ENCODE measurements at places on chromosomes 5 and 9.

GRCh38 chr5:78677777-78678668, 29.5 kb upstream of the LHFPL2 start:
- no peak for DNase-seq

- DNase-seq = no peak
Measured at GRCh38 chr9:127305838-127306226, 41.3 kb downstream of the GARNL3 start.

DNA sequence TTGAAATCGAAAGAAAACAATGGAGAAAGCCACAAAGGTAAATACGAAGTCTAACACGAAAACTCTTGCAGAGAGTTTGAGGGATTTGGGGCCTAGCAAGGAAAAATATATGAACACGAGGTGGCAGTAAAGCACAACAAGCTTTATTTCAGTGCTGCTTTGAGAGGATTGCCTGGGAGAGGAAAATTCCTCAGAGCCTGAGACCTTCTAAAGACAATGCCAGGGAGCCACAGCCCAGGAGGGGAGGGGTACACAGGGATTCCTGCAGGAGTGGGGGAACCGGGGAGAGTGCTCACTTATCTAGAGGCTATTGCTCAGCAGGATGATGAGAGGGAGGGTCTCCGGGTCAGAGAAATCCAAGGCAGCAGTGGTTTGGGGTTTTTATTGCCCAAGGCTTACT, 134.9 kb upstream of the ADCY2 start:
- DNase-seq = no peak

- no peak for DNase-seq
Measured at GRCh38 chr5:51185850-51186329, 197.4 kb upstream of the ISL1 start.

- DNase-seq = no peak
Measured at GRCh38 chr5:148820461-148821395, 5.7 kb upstream of the ADRB2 start.

- DNase-seq = no peak
Measured at GRCh38 chr5:34580983-34581382, 75.1 kb upstream of the RAI14 start.

- no peak for DNase-seq
Measured at GRCh38 chr5:103366918-103367549, 108.5 kb downstream of the MACIR start.

DNA sequence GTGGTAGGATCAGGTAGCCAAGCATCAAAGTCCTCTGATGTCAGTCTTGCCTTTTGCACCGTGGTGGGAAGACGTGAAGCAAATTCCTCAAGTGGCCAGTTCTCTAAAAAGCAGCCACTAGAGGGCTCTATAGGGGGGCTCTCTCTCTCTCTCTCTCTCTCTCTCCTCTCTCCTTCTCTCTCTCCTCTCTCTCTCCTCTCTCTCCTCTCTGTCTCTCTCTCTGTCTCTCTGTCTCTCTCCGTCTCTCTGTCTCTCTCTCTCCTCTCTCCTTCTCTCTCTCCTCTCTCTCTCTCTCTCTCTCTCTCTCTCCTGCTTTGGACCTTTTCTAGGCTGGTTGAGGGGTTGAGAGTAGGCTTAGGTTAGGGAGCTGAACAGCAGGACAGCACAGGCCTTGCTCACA, 13.9 kb upstream of the OSMR start:
- no peak for DNase-seq

- DNase-seq = no peak
Measured at GRCh38 chr9:130425741-130426466, 18.9 kb upstream of the ASS1 start.

DNA sequence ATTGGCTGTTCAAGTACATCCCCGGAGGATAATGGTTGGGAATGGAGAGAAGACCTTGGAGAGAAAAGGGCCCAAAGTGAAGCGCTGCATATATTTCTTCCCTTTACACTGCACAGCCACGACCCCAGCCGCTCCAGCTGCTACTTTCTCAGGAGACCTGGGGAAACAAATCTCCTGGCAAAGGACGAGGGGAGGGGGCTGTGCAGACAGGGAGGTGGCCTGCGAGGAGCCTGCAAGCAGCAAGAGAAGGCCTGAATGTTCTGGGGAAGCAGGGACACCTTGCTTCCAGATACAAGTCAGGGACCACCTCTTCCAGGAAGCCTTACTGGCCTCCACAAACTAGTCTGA, 739 bp upstream of the PDLIM4 start:
- DNase-seq = no peak

Data from CD4-positive, CD25-positive, alpha-beta regulatory T cell (primary cell).